ENCODE measurements at places on chromosomes 4 and X. TPM values are rescaled to one million over a fixed set of nuclear protein-coding genes. Genes with fewer than 3 reads are reported as not detected.

The ELOVL6 gene
- 36.5 TPM for total RNA-seq

GRCh38 chrX:33204889-33205288 is 6.5 kb downstream of the DMD start:
- DNase-seq, result no peak

The SLC30A9 gene
- total RNA-seq, result 23.2 TPM

GRCh38 chr4:135359128-135359527 is 1157.5 kb upstream of the PABPC4L start:
- no peak for DNase-seq

GRCh38 chrX:18098763-18099162 is 121.9 kb downstream of the BEND2 start:
- DNase-seq, result no peak

Data from right lobe of liver (tissue), 6 donors.